ENCODE measurements at places on chromosomes 2 and 18. TPM values are rescaled to one million over a fixed set of nuclear protein-coding genes. Genes with fewer than 3 reads are reported as not detected.
A peak's percentile ranks its signal among the peaks of the same experiment; 100 is the strongest.

The HOXD8 gene
- not detected for total RNA-seq

DNA sequence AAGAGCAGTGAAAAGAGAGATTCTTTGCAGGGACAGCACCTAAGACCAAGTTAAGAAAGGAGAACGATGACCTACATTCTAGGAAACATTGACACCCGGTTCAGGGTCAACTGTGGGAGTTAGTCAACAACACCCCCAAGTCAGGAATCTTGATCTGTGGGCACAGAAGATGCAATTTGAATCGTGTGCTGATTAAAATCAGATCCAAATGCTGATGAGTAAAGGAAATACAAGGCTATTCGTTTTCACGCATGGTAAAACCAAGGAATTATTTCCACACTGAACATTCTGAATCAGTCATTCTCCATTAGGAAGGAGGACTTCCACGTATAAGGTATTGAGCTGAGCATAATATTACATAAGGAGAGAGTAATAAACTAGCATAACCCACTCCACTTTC is 124.2 kb downstream of the COPS8 start:
- DNase-seq, result no peak

DNA sequence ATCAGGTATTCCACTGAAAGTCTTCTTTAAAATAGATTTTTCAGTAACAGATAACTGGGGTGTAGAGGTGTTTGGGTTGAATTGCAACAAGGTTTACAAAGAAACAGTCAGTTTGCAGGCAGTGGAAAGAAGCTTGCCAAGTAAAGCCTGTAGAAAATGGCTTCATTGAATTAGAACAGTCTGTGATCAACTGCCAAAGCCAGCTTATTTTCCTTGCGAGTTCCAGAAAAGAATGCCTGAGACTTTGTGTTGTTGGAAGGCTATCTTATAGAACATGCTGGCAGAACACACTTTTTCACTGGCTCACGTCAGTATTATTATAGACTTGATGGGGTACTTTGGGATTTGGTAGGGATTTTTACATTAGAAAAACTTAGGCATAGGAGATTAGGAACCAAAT is 601.0 kb downstream of the XIRP2 start:
- DNase-seq, result no peak

DNA sequence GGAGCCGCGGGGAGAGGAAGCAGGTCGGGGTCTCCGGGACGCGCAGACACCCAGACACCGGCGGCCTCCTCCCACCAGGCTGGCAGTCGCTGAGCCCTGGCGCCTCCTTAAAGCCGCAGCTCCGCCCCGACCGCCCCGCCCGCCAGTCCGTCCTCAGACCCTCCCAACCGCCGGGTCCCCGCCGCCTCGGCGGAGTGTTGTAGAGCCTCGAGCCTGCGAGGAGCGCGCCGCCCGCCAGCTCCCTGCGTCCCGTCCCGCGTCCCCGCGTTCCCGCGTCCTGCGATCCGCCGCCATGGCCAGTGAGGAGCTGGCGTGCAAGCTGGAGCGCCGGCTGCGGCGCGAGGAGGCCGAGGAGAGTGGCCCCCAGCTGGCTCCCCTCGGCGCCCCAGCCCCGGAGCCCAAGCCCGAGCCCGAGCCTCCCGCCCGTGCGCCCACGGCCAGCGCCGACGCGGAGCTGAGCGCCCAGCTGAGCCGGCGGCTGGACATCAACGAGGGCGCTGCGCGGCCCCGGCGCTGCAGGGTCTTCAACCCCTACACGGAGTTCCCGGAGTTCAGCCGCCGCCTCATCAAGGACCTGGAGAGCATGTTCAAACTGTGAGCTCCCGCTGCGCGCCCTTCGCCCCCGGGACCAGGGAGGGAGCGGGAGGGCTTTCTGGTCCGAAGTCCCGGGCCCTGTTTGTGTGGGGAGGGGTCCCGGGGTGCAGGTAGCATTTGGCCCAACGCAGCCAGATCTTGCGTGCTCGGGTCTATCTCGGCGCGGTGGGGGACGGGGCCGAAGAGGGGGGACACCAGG is at the start of gene EFHD1:
Gene EFHD1 (plus strand): TSS at position 192 of the 793 bp plus-strand sequence. CDS start 101 bp downstream, at position 293.
- peak; percentile 53 for DNase-seq

DNA sequence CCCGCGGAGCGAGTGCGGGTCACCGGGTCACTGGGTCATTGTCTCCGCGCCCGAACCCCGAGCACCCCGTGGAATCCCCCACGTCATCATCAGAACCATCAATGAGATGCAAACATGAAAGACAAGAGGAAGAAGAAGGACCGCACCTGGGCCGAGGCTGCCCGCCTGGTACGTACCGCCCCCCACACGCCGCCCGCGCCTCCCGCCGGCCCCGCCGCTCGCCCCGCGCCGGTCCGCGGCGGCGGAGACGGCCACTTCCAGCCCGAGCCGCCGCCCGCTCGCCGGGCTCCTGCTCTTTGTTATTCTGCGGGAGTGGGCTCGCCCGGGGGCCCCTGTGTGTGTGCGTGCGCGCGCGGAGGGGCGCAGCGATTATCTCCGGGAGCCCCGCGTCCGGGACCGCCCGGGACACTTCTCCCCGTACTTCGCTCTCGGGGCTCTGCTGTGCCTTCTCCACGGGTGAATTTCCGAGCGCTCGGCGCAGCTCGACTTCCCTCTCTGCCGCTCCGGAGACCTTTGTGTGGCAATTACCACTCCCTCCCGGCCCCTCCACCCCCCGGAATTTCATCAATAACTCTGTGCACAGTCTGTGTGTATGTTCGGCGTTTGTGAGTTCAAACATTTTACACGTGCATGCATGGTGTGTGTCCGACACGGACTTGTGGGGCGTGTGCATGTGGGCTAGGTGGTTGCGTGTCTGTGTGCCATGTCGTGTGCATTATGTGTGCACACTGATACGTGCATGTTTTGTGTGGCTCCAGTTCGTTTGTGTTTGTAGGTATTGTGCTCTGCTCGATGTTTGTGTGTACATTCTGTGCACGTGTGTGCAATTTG is 714 bp downstream of the ASXL3 start:
- no peak for DNase-seq

- no peak for DNase-seq
These were observed 209.5 kb downstream of the DYM start for GRCh38 chr18:49250816-49251388.

DNA sequence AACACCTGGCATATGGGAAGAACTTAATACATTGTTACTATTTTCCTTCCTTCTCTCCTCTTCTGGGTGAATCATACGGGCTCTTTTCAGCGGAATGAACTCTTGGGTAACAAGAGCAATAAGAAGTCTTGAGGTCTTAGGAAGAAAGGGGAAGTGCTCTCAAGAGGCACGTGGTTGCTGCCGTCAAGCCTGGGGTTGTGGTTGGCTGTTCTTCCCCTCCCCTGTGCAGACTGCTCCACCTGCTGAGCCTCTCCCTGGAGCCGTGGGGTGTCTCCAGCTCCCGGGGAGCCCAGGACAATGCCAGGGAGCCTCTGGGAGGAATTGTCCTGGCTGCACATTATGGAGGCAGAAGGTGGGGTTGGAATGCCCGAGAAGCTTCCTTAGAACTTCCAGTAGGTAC is 19.4 kb downstream of the TOGARAM2 start:
- DNase-seq, result peak; percentile 65

Measured in activated CD4-positive, alpha-beta memory T cell treated with anti-CD3 and anti-CD28 coated beads, Interleukin-2, amount 10 ng/mL, durations not matched to agents 7 days and 5 days (primary cell).